ENCODE measurements at places on chromosomes 7 and 10. TPM values are rescaled to one million over a fixed set of nuclear protein-coding genes. Genes with fewer than 3 reads are reported as not detected.

OR2A42 gene
- total RNA-seq, result not detected

ZNF282 gene
- 6.7 TPM for total RNA-seq

PON2 gene
- 36.2 TPM for total RNA-seq

CADPS2 gene
- 0.54 TPM for total RNA-seq

SYT15 gene
- 0.54 TPM for total RNA-seq

TCAF1 gene
- total RNA-seq, result 86.4 TPM

CFAP58 gene
- total RNA-seq, result 0.83 TPM

- DNase-seq, result no peak
Measured at GRCh38 chr7:3358991-3359390, 57.9 kb downstream of the SDK1 start.

- peak; percentile 27 for DNase-seq
Measured at GRCh38 chr10:3068968-3069737, 1.8 kb downstream of the PFKP start.

- DNase-seq, result no peak
Measured at GRCh38 chr10:118444069-118444468, 101.9 kb upstream of the FAM204A start.

GRCh38 chr7:111694376-111694775, 132.1 kb upstream of the IMMP2L start:
- DNase-seq, result no peak

DNA sequence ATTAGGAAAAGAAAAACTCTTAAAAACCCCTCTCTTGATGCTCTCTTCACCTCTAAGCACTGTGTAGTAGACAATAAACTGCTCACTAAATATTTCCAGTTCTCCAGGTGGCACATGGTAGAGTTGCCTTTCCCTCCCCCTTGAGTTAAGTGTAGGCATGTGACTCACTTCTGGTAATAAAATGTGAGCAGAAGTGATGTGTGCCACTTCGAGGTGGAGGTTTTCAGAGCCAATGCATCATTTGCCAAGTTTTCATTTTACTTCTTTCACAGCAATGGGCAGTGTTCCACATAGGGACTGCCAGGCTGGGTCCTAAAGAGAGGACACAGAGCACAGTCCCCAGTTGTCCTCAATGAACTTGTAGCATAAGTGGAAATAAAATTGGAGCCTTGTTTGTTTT, 131.6 kb upstream of the NPY start:
- DNase-seq, result no peak

DNA sequence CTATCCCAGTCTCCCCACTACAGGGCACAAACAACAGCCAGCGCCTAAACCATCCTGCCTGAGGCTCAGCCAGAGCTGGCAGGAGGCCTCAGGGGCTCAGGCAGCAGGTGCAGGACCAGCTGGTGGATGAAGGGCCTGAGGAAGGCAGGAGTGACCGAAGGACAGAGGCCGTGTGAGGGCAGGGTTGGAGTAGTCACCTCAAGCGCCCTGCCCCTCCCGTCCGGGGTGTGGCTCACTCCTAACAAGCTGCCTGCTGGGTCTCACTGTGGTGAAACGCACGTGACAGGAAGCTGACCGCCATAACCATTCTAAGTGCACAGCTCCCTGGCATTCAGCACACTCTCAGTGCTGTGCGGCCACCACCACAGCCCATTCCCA, 281.1 kb downstream of the ELFN1 start:
- DNase-seq, result peak; percentile 3
